NCI-H1048 (cell line): ENCODE measurements at places on chromosomes 7 and 10.

GRCh38 chr10:91891125-91892001, 17.9 kb downstream of the FGFBP3 start:
- DNase-seq: no peak

- DNase-seq: no peak
These were observed 104.3 kb downstream of the BBS9 start for GRCh38 chr7:33233659-33234058.

DNA sequence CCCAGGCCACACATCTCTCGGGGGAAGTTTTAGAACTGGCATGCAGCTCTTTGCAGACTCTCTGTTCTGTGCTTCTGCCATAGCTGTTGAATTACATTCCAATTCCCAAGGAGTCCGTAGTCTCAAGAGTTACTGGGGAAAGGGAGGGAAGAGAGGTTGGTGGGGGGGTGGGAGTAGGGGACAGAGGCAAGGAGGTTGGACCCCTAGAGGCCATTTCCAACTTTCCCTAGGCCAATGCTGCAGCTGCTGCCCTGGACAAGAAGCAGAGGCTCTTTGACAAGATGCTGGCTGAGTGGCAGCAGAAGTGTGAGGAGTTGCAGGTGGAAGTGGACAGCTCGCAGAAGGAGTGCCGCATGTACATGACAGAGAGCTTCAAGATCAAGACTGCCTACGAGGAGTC, 23.8 kb downstream of the MYH16 start:
- no peak for DNase-seq

DNA sequence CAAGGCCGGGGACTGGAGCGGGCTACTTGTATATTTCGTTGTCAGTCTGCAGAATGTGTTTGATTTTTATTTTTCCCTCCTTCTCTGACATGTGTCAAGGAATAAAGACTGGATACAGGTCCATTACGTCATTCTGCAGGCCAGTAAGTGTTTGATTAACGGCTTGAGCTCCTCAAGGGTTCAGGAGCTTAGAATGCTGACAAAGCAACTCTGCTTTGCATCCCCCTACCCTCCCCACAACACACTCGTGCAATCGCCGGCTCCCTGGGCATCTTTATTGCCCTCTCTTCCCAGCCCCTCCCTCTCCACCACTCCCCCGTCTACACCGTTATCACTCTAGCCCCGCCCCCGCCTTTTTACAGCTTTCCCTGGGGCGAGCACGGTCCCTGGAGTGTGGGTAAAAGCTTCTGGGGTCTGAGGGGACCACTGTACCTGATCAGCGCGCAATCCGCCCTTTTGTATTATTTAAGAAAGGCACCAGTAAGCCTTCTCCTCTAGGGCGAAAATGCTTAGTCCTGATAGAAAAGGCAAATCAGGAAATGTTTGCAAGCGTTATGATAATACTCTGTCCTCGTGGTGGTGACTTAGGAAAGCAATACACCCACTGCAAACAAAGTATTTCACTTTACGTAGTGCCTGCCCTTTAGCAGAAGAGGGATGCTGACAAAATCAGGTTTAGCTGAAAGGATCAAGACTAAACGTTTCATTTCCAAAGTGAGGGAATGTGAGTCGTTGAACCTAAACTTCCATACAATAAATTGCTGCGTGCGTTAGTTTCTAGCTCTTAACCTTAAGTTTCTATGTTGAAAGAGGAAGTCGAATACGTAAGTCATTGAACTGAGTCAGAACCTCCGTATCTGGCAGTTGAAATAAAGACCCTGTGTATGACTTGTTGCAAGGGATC, 1.4 kb upstream of the CREB5 start:
- DNase-seq: no peak

DNA sequence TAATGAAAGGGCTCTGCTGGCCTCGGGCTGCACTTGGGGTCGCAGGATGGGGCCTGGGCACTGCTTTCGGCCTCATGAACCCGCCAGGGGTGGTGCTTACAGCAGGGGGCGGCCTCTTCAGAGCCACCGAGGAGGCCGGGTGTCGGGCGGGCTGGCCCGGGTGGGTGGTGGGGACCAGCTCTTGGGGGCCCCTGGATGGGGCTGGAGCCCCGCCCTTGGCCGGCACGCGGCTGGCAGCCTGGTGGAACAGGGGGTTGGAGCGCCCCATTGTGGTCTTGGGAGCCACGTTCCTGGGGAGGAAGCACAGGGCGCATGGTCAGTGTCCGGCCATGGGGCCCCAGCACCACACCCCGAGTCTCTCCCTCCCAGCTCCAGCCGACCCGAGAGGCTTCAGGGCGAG, 8.8 kb downstream of the ADAM8 start:
- no peak for DNase-seq

DNA sequence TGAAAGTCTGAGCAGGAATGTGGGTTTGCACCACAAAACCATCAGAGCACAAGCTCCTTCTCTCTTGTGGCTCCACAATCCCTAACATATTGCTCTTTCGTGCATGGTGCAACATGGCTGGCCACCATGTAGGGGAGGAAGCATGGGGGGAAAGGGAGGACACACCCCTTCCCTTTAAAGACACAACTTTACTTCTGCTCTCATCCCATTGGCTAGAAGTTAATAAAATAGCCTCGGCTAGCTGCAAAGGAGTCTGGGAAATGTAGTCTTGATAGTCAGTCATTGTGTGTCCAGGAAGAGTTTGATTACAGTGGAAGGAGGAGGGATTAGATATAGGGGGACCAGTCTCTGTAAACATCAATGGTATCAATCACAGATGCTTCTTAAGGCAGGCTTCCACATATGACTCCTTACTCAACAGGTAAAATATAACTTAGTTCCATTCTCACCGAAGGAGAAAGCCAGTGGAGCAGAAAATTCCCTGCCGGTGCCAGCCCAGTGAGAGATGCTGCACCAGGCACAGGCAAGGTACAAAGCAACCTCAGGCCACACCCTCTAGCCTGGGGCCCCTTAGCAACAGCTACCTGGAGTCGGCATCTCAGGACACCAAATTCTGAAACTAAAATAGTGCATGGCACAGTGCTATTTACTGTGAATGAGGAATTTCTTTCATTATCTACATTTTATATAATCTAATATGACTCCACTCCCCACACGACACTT, 124.7 kb upstream of the CTBP2 start:
- DNase-seq: no peak

DNA sequence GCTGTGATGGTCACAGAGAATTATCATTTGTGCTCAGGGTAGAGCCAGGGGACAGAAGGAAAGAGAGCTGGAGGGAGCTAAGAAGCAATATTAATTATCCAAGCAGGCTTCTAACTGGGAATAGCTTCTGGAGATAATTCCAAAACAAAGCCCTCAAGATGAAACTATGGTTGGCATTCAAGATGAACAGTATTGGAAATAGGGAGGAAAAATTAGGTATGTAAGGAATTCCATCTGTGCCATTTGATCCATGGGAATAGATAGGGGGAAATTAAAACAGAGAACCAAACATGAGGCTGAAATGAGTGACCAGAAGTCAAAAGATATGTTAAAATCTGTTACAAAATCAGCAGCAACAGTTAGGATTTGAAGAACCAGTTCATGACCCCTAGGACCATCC, 75.3 kb downstream of the NDUFB2 start:
- DNase-seq: no peak

- no peak for DNase-seq
These were observed 154.8 kb downstream of the ADAM12 start for GRCh38 chr10:126233182-126234148.

GRCh38 chr10:90911133-90912051, 9.5 kb downstream of the ANKRD1 start:
- DNase-seq: peak; percentile 43
